KG1 (cell line): ENCODE measurements at places on chromosomes 12 and 14.

GRCh38 chr14:83217492-83217891 is 1683.8 kb upstream of the SEL1L start:
- DNase-seq, result no peak

GRCh38 chr14:30243805-30244204 is 315.2 kb upstream of the G2E3 start:
- no peak for DNase-seq

- no peak for DNase-seq
These were observed 31.9 kb downstream of the CDKL1 start for GRCh38 chr14:50364792-50365191.

DNA sequence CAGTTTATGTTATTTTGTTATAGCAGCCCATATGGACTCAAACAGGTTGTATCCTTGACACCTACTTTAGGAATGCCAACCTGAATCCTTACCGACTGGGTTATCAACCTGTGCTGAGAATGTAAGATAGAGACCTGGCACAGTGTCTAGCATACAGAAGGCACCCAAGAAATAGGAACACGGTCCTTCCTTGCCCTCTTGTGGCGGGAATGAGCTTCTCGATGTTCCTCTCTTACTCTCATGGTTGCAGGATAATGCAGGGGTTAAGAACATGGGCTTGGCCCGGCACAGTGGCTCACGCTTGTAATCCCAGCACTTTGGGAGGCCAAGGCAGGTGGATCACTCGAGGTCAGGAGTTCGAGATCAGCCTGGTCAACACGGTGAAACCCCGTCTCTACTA is 6.5 kb downstream of the C12orf43 start:
- no peak for DNase-seq

- peak; percentile 15 for DNase-seq
These were observed 890 bp upstream of the KIF26A start for GRCh38 chr14:104137297-104138097.

GRCh38 chr12:110262442-110263388 is 18.3 kb upstream of the ATP2A2 start:
- no peak for DNase-seq

DNA sequence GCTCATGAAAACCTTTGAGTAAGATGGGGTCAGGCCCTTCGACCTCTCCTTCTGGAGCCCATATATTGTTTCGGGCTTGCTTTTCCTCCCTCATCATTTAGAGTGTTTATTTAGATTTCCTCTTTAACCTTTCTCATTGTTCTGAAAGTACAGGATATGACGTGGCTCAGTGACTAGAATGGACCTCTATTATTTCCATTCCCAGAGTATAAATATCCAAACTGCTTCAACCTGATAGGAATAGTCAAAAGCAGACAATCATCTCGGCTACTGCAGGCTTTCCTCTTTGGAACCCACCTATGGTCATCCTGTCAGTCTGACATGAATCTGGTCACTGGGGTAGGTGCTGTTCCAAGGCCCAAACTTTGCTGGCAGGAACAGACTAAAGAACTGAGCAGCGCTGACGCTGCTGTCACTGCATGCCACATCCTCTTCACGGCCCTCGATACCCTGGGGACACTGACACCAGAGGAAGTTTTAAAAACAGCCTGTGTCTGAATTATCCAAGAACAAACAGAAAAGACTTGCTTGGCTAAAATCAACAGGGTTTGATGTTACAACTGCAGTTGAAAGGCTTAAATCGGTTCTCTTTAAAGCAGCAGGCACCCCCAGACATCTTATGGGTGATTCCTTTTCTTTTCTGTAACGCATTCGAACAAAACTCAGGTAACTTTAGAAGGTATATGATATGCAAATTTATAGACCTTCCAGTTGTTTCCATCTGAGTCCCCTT is 5.0 kb upstream of the DDX47 start:
- no peak for DNase-seq

DNA sequence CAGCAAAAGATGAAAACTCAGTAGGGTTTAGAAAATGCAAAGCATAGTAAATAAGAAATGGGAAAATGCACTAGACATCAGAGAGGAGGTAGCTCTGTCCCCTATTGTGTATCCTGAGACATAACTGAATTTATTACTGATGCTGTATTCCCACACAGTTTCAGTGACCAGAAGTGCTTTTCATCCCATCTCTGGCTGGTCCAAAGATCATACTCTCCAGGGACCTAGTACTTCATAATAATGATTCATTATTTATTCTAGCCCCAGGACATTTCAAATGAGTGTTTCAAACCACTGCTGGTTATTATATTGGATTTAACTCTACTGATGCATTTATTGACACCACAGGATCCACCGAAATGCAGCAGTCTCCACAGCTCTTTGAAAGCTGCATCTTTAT is 163.3 kb downstream of the PAWR start:
- no peak for DNase-seq

- no peak for DNase-seq
These were observed 457 bp downstream of the SOCS2 start for GRCh38 chr12:93572712-93573551.

- DNase-seq, result no peak
These were observed 212.9 kb upstream of the CRY1 start for GRCh38 chr12:107306141-107306659.

DNA sequence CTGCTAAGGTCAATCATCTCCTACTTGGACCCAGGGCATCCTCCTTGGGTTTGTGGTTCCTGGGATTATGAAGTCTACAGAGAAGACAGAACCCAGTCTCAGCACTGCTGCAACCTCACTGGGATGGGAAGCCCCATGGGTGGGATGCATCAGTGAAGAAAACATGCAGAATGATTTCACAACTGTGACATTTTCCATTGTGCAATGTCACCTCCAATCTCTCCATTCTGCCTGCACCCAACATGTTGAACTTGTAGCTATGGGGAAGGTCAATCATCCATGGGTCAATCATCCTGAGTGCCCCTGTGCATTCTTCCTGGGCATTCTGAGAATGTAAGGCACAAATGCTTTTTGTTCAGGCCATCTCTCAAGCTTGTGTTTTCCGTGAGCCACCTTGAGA is 1004.4 kb upstream of the TMEM132C start:
- DNase-seq, result no peak

- peak; percentile 18 for DNase-seq
These were observed 14.3 kb upstream of the RIC8B start for GRCh38 chr12:106760184-106760531.

DNA sequence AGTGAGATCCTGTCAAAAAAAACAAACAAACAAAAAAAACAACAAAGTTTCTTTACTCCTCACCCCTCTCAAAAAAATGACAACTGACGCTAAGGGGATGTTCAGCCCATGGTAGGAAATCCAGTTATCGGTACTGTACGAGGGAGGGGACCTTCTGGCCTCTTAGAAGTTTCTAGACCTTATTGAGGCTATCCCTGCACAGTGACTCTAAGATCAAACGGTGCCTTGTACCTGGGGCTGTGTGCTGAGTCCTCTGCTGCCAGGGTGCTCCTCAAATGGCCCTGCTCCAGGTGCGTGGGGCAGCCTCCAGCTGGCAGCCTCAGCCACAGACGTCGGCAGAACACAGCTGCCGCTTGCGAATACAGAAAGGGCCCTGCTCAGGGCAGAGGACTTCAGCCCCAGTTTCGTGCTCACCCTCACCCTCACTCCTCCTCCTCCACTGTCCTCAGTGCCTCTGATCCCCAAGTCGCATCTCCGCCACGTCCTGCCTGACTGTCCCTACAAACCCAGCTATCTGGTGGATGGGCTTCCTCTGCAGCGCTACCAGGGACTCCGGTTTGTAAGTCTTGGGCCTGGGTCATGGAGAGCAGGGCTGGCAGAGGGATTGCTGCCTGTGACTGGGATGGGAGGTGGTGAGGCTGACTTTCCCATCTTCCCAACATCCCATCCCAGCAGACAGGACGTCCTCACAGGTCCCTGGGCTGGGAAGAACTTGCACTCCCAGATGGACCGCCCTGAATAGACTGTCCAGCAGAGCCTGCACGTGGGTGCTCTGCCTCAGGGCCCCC is 90.9 kb downstream of the B4GALNT3 start:
- no peak for DNase-seq

GRCh38 chr14:68824517-68825347 is 31.9 kb upstream of the ZFP36L1 start:
- no peak for DNase-seq

DNA sequence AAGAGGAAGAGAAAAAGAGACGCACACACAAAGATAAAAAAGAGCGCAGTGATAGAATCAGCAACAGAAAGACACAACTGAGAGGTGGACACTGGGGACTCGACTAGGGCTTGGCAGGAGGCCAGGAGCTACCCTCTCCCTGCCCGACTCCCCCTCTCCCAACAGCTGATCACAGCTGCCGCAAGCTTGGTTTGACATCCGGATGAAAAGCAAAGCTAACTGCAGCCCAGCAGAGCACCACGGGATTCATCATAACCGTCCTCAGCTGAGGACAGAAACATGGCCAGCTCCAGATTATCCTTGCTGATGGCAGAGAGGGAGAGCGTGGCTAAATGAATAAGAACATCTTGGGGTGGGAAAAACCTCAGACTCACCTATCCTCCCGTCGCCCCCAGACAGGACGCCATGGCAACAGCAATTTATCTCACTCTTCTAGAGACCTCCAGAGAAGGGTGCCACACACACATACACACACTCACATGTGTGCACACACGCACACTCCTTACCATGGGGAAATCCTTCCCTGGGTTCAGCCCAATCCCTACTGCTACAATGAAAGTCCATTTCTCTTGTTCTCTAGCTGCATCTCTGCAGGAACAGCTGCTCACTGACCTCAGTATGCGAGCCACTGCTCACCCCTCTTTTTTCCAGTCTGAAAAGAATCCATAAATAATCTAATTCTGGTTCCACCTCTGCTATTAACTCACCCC is 135.3 kb downstream of the NTF3 start:
- DNase-seq, result no peak

DNA sequence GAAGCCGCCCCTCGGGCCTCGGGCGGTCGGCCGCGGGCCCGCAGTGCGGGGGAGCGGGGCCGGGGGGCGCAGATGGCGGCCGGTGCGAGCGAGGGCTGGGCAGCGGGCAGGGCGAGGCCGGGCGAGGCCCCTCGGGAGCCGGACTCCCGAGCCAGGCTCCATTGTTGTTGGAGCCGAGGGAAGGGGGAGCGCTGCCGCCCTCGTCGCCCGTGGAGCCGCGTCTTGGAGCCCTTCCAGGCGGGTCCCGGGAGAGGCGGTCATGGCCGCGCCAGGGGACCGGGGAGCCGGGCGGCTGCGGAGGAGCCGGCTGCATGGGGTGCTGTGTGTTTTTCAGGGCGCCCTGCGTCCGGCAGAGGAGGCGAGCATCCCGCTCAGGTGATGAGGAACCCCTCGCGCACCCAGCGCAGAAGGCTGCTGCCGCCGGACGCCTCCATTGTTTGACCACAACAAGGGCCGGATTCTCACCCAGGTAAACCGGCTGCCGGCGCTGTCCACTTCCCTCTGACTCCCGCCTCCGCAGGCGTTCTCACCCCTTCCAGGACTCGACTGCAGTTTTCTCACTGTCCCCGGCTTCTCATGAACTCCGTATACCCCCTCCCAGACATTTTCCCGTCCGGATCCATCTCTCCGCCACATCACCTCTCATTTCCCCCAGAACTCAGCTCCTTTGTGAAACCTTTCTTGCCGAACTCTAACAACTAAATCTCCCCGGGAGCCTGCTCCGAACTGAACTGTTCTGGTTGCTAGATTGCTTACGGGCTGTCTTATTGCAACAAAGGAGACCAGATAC is 732 bp downstream of the ZNF664 start:
- no peak for DNase-seq

- DNase-seq, result no peak
These were observed 103.7 kb upstream of the EEA1 start for GRCh38 chr12:93032758-93033157.

GRCh38 chr12:94952325-94952724 is 51.2 kb downstream of the NDUFA12 start:
- no peak for DNase-seq

GRCh38 chr12:101826766-101827368 is 3.9 kb downstream of the GNPTAB start:
- no peak for DNase-seq

GRCh38 chr12:97308576-97309198 is 153.9 kb upstream of the RMST start:
- peak; percentile 41 for DNase-seq

DNA sequence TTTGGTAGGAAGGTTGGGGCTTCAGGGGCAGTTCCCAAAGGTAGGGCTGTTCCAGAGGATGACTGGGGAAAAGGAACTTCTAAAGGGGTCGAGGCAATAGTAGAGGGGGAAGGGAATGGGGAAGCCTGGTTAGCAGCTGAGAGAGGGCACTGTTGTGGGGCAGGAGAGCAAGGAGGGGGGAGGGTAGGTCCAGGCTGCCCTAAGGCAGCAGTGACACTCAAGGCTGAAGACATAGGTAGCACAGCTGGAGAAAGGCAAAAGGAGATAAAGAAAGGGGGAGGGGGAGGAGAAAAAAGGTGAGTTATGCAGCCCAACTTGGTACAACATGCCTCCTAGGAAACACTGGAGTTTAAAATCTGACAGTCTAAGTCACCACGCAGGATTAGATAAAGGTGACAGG is 3.9 kb downstream of the NACA start:
- DNase-seq, result no peak
